Renal cortex interstitium (tissue), 15 donors: ENCODE measurements at places on chromosomes 5 and 9.

DNA sequence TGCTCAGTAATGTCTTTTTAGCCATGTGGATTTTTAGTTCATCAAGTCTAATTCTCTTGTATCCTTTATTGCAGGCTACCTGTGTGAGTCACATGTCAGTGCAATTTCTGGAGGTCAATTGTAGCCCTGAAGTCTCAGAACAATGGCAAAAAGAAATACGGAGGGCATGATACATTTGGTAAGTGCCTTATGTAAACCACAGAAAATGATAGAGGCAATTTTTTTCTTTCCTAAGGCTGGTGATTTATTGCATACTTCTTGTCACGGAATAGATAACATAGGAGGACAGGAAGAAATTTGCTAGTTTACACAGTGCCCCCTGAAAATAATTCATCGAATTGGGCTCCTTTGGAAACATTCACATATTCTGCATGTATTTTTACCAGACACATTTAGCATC lies 235.9 kb downstream of the DMRTA1 start:
- DNase-seq: no peak

- no peak for DNase-seq
Measured at GRCh38 chr9:124306098-124306735, 48.5 kb downstream of the NEK6 start.

DNA sequence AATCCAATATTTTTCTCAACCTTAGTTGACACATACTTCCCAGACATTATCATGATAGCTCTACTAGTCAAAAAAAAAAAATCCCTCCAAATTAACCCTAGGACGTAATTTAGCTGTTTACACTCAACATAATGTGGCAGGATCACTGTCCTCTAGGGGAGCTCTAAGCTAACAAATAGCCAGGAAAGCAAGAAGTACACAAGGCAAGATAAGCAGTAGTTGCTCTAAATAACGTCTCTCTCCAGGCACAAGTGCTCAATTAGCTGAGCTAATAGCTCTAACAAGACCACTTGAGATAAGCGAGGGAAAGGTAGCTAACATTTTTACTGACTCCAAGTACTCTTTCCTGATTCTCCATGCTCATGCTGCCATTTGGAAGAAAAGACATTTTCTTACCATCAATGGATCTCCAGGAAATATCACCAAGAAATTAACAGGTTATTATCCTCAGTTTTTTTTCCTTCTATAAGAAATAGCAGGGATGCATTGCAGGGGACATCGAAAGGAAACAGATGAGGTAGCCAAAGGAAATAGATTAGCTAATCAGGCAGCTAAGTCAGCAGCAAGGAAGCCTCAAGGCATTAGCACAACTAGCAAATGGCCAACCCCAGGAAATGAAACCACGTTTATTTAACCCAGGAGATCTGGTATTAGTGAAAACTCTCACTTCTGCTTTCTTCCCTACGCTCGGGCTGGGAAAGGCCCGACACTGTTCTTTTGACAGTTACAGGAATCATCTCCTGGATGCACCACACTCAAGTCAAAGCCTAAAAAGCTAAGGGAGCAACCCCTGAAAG lies 614.1 kb downstream of the PTPRD start:
- DNase-seq: no peak

DNA sequence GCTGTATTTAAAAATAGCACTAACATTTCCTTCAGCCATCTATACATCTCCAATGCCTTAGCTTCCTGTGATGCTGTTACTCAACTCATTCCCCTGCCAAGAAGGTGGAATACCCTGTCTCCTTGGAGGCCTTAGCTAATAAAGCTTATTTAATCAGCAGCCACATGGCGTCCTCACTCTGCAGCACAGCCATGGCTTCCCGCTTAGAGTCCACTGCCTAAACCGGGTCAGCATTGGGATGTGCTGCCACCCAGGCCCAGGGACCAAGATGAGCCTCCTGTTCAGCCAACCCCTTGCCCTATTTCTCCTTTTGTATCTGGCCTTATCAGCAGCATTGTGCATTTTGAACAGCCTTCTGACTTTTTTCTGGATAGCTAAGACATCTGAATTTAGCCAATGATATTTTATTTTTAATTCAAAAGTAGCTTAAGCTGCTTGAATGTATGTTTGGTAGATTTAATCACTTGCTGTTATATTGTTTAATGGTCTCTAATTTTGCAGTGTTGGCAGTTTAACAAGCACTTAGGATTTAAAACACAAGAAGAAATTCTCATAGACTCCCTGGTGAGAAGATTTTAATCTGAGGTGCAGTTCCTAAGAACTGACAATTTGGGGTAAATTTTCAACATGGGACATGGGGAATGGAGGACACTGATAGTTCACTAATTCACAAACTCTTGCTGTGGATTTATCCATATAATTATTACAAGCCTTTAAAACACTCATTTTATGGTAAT lies 113.0 kb downstream of the RPS23 start:
- no peak for DNase-seq

DNA sequence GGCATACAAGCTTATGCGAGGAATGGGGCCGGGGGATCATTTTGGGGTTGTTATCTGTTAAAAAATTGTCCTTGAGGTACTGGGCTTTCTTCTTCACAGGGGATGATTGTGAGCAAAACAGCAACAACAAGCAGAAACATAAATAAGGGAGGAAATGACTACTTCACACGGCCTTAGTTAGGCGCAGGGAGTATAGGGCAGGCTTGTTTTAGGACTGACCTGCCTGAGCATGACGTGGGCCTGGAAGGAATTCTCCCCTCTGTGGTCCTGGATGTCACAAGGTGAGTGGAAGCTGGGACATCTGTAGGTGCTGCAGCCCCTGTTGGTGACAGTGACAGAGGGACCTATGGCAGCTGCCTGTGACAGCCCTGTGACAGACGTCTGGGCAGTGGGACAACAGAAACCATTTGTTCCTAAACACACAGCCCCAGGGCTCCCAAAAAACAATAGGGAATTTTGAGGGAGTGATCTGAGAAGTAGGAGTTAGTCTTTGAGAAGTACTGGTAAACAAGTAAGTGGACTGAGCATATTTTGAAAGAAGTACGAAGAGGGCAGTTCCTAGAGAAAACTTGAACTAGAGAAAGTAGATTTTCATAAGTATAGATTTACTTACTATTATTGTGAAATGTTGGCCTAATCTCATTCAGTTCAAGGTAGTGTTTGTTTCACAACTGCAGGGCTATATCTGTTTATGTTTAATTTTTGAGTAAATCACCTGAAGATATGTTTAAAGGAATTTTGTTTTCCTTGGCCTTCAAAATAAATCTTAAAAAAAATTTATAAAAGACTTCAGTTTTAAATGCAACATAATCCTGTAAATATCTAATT lies 113.1 kb downstream of the KDM4C start:
- no peak for DNase-seq

GRCh38 chr9:135006911-135007570 lies 80.4 kb upstream of the OLFM1 start:
- DNase-seq: no peak

GRCh38 chr5:170783498-170784247 lies at the start of gene GABRP:
GABRP (plus strand) TSS chr5:170783725; CDS start chr5:170788616, 4,891 bp downstream.
- no peak for DNase-seq
